ENCODE measurements at places on chromosomes 16 and 17.

GRCh38 chr17:21756856-21757619, 64.7 kb downstream of the KCNJ18 start:
- no peak for DNase-seq

- no peak for DNase-seq
These were observed 654 bp upstream of the SCNN1B start for GRCh38 chr16:23301251-23302044.

GRCh38 chr17:54901230-54901822, 674 bp downstream of the TOM1L1 start:
- no peak for DNase-seq

DNA sequence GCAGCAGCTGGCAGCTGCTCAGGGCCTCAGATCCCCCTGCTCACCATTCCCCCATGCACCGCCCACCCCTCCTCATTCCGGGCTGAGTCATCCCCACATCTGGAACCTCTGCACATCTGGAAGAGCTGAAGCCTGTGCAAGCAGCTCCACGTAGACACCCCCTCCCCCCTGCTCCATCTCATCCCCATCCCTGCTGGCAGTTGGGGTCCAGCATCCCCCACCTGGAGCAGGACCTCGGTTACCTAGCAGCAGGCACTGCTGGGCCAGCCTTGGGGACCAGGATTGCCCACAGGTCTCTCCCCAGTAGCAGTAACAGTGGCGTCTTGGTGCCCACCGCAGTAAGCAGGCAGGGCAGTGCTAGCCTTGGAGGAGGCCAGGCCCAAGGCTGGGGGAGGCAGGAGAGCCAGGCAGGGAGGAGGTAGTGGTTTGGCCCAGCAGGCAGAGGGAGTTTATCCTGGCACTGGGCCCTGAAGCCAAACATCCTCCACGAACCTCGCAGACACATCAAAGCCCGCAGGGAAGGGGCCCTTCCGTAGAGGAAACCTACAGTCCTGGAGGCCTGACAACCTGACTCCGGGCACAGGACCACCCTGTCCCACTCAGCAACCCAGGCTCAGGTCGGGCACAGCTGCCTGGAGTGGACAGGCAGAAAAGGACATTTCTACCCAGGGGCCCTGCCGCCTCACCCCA, 7.7 kb upstream of the TMEM92 start:
- no peak for DNase-seq

DNA sequence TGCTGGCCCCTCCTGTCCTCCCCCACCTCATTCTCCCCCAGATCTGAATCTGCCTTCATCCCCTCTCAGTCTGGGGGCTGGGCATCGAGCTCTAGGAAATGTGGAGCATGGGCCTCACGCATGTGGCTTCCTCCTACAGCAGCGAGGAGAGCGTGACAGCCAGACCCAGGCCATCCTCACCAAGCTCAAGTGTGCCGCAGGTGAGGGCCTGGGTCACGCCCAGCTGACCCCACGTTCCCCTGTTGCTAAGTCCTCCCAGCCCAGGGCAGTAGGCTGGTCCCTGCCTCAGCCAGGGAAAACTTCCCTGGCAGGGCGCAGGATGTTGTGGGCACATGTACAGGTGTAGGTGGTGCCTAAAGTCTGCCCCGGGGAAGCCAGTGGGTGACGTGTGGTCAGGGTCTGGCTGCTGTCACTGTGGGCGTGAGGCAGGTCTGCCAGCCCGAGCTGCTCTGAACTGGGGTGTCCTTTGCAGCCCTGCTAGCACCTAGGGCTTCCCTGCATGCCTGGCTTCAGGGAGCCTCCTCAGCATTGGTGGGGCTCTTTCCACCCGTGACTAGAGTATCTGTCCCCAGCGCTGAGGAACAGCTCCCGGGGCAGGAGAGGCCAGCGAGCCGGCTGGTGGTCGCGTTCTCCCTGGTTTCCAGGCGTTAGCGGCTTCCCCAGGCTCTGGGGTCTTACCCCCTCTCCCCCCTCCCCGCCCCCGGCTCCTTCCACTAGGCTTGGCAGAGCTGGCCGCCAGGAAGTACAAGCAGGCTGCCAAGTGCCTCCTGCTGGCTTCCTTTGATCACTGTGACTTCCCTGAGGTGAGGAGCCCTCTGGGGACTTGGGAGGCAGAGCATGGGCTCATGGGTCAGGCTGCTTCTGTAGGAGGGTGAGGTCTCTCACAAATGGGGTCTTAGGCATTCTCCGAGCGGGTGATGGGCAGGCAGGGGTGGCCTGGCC, 3.6 kb downstream of the GPS1 start:
- no peak for DNase-seq

DNA sequence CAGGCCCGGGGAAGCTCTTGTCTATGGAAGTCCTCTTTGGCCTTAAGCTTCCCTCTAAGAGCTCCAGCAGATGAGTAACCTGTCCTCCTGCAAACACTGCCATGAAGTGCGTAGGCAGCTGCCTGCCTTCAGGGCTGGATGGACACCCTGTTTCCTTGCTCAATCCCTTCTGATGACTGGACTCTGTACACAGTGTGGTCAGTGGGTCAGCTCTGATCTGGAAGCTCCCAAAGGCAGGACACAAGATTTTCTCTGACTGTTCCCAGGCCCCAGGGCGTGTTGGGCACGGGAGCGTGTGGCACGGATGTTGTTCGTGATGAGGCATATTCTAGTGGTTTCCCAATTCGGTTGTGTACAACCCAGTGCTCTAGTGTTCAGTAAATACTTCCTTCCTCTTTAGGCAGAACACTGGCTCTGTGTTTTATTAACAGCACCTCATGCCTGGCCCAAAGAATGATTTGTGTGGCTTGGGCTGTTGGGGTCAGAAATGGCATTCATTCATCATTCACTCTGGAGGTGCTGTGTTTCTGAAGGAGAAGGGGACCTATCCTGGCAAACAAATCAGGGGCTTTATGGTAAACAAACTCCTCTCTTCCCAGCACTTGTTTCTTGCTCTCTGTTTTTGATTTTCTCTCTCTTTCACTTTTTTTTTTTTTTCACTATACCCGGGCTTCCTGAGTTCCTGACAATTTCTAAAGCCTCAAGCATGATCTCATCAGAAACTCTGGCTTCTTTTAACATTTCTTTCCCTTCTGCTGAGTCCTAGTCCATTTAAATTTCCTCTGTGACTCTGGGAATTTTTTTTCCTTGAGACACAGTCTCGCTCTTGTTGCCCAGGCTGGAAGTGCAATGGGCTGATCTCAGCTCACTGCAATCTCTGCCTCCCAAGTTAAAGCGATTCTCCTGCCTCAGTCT, 12.0 kb upstream of the RNF157 start:
- DNase-seq: peak; percentile 77

DNA sequence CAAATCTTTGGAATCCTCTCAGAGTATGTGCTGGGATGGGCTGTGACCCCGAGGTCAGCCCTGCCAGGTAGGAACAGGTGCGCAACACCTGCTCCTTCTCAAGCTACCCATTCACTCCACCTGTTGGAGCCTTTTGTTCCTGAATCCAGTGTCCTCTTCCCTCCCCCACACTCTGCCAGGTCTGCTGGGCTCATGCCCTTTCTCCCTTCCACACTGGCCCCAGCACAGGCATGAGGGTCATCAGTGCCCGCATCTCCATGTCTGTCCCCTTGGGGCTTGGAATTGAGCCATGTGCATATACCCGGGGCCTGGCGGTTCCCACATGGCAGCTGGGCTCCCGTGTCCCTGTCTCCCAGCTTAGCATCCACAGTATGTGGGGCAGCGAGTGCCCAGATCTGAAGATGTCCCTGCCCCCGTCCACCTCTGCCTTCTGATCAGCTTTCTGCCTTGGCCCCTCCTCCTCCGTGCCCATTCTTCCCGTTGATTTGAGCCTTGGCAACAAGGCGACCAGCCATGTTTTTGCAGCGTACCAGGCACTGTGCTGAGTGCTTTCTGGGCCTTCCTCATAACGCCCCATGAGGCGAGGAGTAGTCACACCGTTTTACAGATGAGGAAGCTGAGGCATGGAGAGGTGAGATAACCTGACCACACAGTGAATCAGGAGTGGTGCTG, 102.2 kb downstream of the RAP1GAP2 start:
- no peak for DNase-seq

GRCh38 chr17:58759522-58759921, 3.9 kb downstream of the PPM1E start:
- DNase-seq: no peak

GRCh38 chr17:80673152-80673920, 128.7 kb downstream of the RPTOR start:
- DNase-seq: no peak

- DNase-seq: no peak
These were observed 4.9 kb downstream of the CCL5 start for GRCh38 chr17:35875072-35875799.

- peak; percentile 42 for DNase-seq
These were observed 4.8 kb downstream of the LGALS3BP start for GRCh38 chr17:78974635-78975591.

DNA sequence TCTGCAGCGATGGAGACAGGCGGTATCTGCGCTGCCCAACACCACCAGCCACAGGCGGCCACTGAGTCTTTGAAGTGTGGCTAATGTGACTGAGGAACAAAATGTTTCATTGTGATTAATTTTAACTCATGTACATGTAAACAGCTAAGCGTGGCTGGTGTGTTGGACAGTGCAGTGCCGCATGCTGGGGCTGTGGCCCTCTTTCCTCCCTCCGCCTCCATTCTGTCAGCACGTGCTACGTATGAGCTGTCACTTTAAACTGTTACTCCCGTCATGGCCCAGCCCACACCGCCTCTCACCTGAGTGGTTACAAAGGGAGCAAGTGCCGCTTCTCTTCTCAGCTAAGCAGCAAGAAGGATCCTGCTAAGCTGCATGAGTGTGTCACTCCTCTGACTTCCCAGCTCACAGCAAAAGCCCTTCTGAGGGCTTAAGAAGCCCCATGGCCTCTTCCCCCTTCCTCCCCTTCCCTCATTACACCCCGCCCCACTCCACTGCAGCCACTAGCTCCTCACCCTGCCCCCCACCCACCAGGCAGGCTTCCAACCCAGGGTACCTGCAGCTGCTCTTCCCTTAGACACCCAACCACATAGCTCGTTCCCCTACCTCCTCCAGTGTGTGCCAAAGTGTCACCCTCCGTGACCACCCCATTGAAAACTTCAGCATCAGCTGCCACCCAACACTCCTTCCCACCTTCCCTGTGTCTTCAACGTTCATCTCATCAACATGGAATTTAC, 15.0 kb downstream of the HASPIN start:
- DNase-seq: peak; percentile 80

GRCh38 chr16:35532576-35532975, 2073.2 kb downstream of the TP53TG3F start:
- no peak for DNase-seq

DNA sequence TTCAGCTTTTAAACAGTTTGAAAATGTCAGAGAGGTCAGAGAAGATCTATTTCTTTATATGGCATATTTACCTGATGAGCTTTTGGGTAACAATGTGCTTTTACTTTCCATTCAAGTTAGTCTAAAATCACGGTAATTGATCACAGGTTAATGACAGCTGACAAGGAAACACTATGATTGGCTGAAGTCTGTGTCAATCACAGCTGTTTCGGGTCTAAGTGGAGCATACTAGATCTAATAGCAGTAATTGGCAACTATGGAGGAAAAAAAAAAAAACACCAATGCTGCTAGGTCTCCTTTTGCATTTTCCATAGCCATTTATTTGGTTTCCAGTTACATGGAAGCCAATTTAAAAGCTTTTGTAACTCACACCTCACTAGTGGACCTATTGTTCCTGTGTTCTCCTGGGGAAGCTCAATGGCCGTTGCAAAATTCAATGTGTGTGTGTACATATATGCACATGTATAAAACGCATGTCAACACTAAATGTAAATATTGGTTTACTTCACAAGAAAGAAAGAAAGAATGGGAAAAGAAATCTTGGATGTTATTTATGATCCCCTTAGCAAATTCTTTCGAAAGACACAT, 568.3 kb upstream of the ZFHX3 start:
- no peak for DNase-seq

- no peak for DNase-seq
These were observed 38.1 kb upstream of the DLX4 start for GRCh38 chr17:49930880-49931279.
